ENCODE measurements at places on chromosomes 1 and 21.

- DNase-seq = no peak
Observed at GRCh38 chr1:231612393-231613089, 14.0 kb upstream of the DISC1 start.

- no peak for DNase-seq
Observed at GRCh38 chr21:30081506-30081905, 85.1 kb downstream of the CLDN17 start.

- no peak for DNase-seq
Observed at GRCh38 chr1:20202166-20202565, 15.8 kb upstream of the PLA2G2C start.

- DNase-seq = no peak
Observed at GRCh38 chr1:5601516-5601915, 390.7 kb downstream of the NPHP4 start.

GRCh38 chr21:43333298-43334062 lies 93.5 kb downstream of the SIK1 start:
- DNase-seq = no peak

DNA sequence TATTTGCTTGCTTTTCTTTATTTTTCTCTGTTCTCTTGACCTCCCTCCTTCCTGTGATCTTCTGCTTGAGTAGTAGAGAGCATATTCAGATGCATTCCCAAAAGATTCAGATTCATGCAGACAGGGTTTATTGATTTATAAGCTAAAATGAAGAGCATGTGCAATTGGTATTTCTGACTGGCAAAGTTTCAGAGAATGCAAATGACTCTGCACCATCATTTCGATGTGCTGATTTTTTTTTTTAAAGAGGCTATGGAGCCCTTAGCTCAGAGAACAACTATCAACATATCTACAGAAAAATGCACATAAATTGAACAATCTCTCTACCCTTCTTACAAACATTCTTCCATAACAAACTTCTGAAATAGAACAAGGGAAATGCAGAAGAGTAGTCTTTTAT lies 312.0 kb downstream of the VAV3 start:
- no peak for DNase-seq

GRCh38 chr1:21536218-21536617 lies 27.0 kb downstream of the ALPL start:
- no peak for DNase-seq

DNA sequence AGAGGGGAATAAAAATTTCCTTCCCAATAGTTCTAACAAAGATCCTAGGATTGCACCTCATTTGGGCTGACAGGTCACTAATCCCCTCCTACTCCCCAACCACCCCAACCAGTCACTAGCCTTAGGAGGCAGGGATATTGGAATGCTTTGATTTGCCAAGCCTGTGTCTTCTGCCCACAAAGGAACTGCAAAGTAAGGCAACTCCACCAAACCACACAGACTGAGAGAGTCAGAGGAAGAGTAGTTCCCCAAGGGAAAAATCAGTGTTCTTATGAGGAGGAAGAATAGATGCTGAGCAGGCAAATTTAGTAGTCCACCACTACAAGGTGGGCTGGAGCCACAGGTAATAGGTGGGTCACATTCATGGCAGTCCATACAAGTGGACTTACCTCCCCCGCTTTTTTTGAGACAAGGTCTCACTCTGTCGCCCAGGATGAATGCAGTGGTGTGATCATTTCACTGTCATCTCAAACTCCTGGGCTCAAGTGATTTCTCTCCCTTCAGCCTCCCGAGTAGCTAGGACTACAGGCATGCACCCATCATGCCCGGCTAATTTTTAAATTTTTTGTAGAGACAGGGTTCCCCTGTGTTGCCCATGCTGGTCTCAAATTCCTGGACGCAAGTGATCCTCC lies 3.7 kb upstream of the TMEM39B start:
- DNase-seq = no peak

GRCh38 chr1:119492763-119493162 lies 14.2 kb upstream of the HSD3B1 start:
- DNase-seq = no peak

DNA sequence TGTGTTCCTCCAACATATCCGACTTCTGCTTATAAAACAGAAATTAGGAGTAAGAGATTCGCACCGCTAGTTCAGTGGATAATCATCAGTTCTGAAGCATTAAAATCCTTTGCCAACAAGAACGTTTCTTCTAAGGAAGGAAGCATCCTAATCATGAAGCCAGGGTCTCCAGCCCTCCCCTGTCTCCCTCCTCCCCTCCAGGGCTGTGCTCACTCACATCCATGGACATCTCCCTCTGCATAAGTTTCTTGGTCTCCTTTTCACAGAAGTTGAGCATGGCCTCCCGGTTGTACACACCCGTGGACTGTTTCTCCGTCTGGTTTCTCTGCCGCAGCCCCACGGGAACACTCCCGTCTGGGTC lies 505 bp downstream of the LMOD1 start:
- DNase-seq = no peak

DNA sequence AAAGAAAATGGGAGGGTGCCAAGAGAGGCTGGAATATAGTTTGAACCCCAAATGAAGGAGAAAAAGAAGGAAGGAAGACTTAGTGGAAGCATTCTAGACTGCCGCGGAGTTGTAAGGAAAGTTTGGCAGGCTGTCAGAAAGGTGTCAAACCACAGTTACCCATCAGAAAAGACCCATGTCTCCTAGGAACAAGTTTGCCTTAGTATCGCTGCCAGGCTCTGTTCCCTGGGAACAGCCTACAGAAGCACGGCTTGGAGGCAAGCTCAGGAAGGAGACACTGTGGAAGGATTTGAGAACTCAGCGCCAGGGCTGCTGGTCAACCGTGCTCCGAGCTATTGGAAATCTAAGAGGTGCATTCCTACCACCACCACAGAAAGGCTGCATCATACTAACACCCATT lies 197.4 kb downstream of the RRAGC start:
- DNase-seq = no peak

DNA sequence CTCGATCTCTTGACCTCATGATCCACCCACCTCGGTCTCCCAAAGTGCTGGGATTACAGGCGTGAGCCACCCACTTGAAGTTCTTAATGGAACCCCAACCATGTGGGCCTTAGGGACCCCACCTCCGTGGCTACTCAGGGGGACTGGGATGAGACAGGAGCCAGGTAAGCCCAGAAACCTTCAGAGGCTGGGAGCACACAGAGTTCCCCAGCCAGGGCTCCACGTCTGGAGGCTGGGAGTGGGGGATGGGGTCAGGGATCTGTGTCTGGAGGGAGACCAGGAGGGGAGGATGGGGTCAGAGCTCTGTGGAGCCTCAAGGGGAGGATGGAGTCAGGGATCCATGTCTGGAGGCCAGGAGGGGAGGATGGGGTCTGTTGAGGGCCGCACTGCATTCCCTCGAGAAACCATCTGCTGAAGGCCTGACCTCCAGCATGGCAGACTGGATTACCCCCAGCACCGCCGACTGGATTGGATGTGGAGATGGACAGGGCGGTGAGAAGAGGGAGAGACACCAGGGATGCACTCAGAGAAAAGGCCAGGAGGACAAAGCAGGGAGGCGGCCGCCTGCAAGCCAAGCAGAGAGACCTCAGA lies 2.1 kb upstream of the FTCD start:
- DNase-seq = no peak

- DNase-seq = no peak
Observed at GRCh38 chr1:15272009-15272781, 25.2 kb downstream of the FHAD1 start.

DNA sequence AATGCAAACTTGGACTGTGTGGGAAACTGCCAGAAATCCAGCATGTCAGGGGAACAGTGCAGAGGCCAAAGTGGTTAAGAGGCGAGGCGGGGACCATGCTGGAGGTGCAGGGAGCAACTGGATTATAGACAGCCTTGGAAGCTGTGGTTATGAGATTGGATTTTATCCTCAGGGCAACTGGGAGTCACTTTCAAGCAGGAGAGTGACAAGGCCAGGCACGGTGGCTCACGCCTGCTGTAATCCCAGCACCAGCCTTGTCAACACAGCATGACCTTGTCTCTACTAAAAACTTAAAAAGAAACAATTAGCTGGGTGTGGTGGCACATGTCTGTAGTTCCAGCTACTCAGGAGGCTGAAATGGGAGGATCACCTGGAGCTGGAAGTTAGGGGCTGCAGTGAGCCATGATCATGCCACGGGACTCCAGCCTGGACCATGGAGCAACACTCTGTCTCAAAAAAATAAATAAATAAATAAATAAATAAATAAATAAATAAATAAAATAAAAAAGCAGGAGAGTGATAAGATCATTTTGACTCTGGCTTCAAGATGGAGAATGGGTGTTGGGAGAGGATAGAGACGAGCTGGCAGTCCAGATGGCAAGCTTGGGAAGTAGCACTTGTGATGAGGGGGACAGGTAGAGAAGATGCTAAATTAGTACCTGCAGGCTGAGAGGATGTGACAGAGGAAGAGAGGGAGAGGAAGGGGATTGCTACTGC lies 3.5 kb downstream of the HAPLN2 start:
- DNase-seq = no peak

- no peak for DNase-seq
Observed at GRCh38 chr1:19878637-19878985, 3.6 kb upstream of the OTUD3 start.

DNA sequence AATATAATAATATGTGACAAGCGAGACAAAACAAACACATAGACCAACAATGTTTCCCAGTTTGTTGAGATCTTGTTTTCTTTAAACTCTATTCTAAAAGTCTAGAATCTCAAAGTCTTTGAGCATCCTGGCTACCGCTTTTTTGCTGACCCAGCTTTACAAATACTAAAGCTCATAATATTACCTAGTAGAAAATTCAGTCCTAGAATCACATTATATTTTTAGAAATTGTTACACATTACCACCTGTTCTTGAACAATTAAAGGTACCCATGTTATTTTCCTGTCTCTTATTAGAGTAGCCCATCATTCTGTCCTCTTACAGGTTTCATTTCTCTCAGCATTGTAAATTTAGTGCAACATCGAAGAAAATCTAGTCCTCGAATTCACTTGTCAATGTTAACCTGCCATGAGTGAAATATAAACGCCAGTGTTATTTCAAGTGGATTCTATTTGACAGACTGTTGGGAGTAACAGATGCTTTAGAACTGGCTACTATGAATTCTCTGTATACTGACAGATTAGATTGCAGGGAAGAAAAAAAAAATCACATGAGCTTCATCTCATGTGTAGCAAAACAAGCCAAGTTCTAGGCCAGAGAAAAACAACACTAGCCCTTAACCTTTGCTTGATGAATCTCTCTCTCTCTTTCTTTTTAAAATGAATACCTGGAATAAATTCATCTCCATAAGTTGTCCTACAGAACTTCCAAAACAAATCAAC lies 851.2 kb upstream of the ADAMTS5 start:
- no peak for DNase-seq

DNA sequence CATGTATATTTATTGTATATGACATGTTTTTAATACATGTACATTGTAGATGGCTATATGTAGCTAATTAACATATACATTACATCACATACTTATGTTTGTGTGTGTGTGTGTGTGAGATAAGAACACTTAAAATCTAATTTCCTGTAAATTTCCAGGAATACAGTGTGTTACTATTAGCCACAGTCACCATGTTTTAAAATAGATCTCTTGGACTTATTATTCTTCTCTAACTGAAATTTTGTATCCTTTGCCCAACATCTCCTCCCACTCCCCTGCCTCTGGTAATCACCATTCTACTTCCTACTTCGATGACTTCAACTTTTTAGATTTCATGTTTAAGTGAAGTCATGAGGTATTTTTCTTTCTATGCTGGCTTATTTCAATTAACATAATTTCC lies 64.8 kb downstream of the FCRL5 start:
- no peak for DNase-seq

- no peak for DNase-seq
Observed at GRCh38 chr1:168742994-168743650, 14.1 kb upstream of the DPT start.

DNA sequence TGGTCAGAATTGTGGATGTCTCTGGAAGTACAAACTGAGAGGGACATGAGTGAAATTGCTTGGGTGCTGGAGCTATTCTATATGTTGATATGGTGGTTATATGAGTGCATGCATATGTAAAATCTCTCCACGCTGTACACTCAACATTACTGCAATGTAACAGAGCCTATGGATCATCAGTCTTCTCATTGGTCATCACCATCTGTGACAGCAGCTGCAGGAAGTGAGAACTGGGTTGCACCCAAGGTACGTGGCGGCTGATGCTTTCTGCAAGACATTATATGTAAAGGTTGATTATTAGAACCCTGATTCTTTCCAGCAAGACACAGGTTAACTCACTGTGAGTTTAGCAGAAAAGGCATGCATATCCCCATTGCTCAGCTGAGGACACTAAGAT lies 387.1 kb downstream of the OMA1 start:
- no peak for DNase-seq

DNA sequence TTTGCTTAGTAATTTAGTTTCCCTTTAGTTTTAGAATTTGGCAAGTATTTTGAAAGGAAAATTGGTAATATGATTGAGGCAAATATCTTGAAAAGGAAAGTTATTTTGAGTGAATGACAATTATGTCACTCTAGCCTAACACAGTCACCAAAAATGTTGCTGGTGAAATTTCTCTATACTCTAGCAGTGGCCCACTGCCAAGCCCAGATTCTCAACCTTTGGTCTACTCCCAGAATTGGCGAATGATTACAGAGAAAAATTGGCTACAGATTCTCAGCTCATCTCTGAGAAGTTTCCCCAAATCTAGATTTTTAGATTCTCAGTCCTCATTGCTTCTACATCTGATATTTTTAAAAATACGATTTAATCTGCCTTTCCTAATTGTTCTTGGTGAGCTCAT lies 84.9 kb downstream of the PIGK start:
- no peak for DNase-seq

- no peak for DNase-seq
Observed at GRCh38 chr1:228161866-228162265, 3.7 kb upstream of the IBA57 start.

DNA sequence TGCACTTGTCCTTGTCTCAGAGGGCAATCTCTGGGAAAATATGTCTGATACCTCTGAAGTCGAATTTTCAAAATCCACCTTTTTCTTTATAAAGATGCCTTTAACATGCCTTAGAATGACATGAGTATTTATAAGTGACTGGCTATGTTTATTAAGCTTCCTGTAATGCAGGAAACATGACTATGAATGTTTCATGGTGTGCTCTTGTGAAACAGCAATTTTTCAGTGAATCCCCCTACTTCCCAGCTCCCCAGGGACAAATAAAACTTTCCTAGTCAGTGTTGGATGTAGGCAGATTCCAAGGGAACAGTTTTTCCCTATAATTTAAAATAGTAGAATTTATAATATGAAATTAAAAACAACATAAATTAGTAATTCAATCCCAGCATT lies 437.0 kb downstream of the LMO4 start:
- no peak for DNase-seq

GRCh38 chr1:185495007-185495406 lies 178.0 kb upstream of the IVNS1ABP start:
- DNase-seq = no peak

GRCh38 chr1:64470665-64471217 lies 812 bp downstream of the CACHD1 start:
- DNase-seq = no peak

GRCh38 chr1:168833362-168833761 lies 104.4 kb upstream of the DPT start:
- DNase-seq = no peak

- no peak for DNase-seq
Observed at GRCh38 chr21:39502631-39503030, 50.9 kb downstream of the SH3BGR start.
